ENCODE measurements at places on chromosomes 5 and 9. TPM values are rescaled to one million over a fixed set of nuclear protein-coding genes. Genes with fewer than 3 reads are reported as not detected.

GRCh38 chr9:16303506-16303905, 567.0 kb downstream of the BNC2 start:
- H3K4me1 ChIP-seq, result no peaks in the 10 kb centered on the region
- no peaks in the 10 kb centered on the region for H3K27me3 ChIP-seq
- H3K4me3 ChIP-seq, result no peak overlapping the region
- no peak for DNase-seq
- H3K27ac ChIP-seq, result no peak overlapping the region
- no peaks in the 10 kb centered on the region for H3K36me3 ChIP-seq

- peak; percentile 92 for DNase-seq
- no peaks in the 10 kb centered on the region for H3K27me3 ChIP-seq
- peak overlapping the region; percentile 67 for H3K4me3 ChIP-seq
- peak overlapping the region; percentile 95 for H3K27ac ChIP-seq
These were observed 27.0 kb upstream of the ERGIC1 start for GRCh38 chr5:172806897-172807672.

DNA sequence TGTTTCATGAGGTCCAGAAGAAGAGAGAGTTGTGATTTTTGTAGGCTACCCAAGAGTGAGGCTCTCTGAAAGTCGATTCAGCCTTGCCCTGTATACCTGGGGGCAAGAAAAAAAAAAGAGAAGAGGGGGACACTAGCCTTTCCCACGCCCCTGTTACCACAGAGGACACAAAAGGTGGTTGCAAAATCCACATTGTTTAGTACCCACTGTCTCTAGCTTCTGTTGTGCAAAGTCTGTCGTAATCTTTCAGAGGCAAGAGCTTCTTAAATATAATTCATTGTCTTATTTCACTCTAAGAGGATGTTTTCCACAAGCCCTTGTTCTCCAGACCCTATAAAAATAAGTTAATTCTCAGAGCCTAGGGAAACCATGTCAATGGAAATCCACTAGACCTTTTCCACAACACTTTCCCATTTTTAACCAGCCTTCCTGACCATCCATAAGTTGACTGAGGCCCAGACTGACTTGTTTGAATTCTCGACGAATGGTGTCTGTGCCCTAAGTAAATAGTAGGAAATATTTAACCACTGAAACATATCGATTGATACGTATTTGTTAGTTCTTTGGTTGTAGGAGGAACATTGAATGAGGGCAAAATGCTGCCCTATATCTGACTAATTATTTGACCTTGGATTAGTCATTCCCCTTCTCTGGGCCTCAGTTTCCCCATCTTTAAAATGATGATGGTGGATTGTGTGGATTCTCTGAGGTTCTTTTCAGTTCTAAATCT, 182.7 kb downstream of the PAPPA start:
- no peaks in the 10 kb centered on the region for H3K4me1 ChIP-seq
- H3K36me3 ChIP-seq, result no peaks in the 10 kb centered on the region
- no peak overlapping the region for H3K4me3 ChIP-seq
- peaks cover 4% of the 10 kb centered on the region for H3K27me3 ChIP-seq
- no peak overlapping the region for H3K27ac ChIP-seq
- DNase-seq, result no peak

GRCh38 chr9:2697492-2697891, 19.8 kb upstream of the KCNV2 start:
- no peaks in the 10 kb centered on the region for H3K4me1 ChIP-seq
- no peaks in the 10 kb centered on the region for H3K36me3 ChIP-seq
- H3K4me3 ChIP-seq, result no peak overlapping the region
- DNase-seq, result no peak
- no peak overlapping the region for H3K27ac ChIP-seq

GRCh38 chr5:172144291-172144815, 43.7 kb downstream of the STK10 start:
- H3K27me3 ChIP-seq, result no peaks in the 10 kb centered on the region
- peaks cover 57% of the 10 kb centered on the region for H3K36me3 ChIP-seq
- no peak for DNase-seq
- H3K4me3 ChIP-seq, result no peak overlapping the region
- no peak overlapping the region for H3K27ac ChIP-seq
- peaks cover 68% of the 10 kb centered on the region for H3K4me1 ChIP-seq

DBH gene
- not detected for total RNA-seq

- no peak overlapping the region for H3K4me3 ChIP-seq
- no peak overlapping the region for H3K27ac ChIP-seq
- H3K4me1 ChIP-seq, result no peaks in the 10 kb centered on the region
- H3K36me3 ChIP-seq, result no peaks in the 10 kb centered on the region
- no peaks in the 10 kb centered on the region for H3K27me3 ChIP-seq
These were observed 29.5 kb downstream of the KCNN2 start for GRCh38 chr5:114391321-114391720.

GRCh38 chr5:58925627-58926540, 343.0 kb downstream of the RAB3C start:
- no peaks in the 10 kb centered on the region for H3K36me3 ChIP-seq
- H3K4me3 ChIP-seq, result no peak overlapping the region
- no peak overlapping the region for H3K27ac ChIP-seq
- DNase-seq, result no peak
- no peaks in the 10 kb centered on the region for H3K27me3 ChIP-seq

GRCh38 chr5:169893571-169893970, 86.7 kb downstream of the INSYN2B start:
- no peak for DNase-seq
- no peak overlapping the region for H3K4me3 ChIP-seq
- H3K27ac ChIP-seq, result no peak overlapping the region
- peaks cover 31% of the 10 kb centered on the region for H3K36me3 ChIP-seq
- H3K4me1 ChIP-seq, result no peaks in the 10 kb centered on the region

DNA sequence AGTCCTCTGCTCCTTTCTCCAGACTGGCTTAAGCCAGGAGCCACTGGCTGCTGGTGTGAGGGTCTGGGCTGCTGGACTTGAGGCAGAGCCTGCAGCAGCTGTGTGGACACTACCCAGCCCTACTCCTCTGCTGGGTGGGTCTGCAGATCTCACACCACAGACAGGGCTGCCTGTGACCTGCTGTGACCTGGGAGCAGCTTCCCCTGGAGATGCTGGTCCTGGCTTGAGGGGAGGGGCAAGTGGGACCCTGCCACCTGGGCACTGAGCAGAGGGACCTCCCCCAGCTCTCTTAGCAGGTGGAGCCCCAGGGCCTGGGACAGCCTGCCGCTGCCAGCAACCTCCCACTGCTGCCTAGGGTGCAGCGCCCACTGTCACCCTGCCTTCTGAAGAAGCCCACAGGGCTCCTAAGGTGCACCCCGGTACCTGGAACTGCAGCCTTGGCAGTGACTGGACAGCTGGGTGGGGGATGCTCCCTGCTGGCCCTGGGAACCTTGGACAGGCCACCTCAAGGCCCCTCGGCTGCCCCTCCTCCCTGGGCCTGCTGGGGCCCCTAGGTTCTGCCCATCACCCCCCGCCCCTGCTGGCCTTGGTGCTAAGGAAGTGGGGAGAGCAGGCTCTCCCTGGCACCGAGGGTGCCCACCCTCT, 9.1 kb downstream of the CACFD1 start:
- H3K4me1 ChIP-seq, result peaks cover under 1% of the 10 kb centered on the region
- H3K36me3 ChIP-seq, result no peaks in the 10 kb centered on the region
- H3K27ac ChIP-seq, result no peak overlapping the region
- DNase-seq, result no peak

SLC36A2 gene
- not detected for total RNA-seq

DNA sequence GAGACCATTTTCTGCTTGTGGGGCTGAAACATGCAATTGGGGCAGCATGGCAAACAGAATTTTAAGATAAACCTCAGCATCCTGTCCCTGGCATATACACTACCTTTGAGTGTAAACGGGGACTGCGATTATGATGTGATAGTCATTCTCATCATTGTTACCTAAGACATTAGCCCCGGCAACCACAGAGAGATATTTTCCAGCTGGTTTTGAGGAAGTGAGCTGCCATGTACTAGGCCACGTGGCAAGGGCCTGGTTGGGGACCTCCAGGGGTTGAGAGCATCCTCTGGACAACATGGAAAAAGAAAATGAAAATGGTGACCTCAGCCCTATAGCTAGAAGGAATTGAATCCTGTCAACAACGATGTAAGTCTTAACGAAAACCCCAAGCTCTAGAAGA, 623.6 kb upstream of the CDH18 start:
- DNase-seq, result no peak
- H3K4me1 ChIP-seq, result no peaks in the 10 kb centered on the region
- no peaks in the 10 kb centered on the region for H3K36me3 ChIP-seq
- H3K4me3 ChIP-seq, result no peak overlapping the region
- no peak overlapping the region for H3K27ac ChIP-seq

- DNase-seq, result no peak
- H3K27ac ChIP-seq, result no peak overlapping the region
- no peak overlapping the region for H3K4me3 ChIP-seq
- H3K36me3 ChIP-seq, result no peaks in the 10 kb centered on the region
These were observed 36.2 kb downstream of the NEK6 start for GRCh38 chr9:124293718-124294506.

DNA sequence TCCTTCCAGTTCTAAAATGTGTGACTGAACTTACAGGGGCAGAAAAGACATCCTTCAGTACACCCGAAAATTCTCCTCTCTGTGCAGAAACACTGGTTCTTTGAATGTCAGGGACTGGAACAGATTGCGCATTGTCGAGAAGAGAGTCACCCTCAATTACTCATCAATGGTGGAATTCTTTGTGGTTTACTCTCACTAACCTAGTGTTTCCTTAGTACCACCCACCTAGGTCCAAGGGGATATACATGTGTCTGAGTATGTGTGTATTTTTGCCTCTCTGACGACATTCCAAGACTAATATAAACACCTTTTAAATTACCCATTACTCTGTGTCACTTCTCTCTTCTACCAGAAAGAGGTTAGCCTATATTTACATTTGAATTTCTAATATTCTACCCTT, 660.8 kb downstream of the TLE1 start:
- no peak overlapping the region for H3K4me3 ChIP-seq
- DNase-seq, result no peak
- no peaks in the 10 kb centered on the region for H3K36me3 ChIP-seq
- H3K27me3 ChIP-seq, result no peaks in the 10 kb centered on the region

ENTPD2 gene
- not detected for total RNA-seq

DNA sequence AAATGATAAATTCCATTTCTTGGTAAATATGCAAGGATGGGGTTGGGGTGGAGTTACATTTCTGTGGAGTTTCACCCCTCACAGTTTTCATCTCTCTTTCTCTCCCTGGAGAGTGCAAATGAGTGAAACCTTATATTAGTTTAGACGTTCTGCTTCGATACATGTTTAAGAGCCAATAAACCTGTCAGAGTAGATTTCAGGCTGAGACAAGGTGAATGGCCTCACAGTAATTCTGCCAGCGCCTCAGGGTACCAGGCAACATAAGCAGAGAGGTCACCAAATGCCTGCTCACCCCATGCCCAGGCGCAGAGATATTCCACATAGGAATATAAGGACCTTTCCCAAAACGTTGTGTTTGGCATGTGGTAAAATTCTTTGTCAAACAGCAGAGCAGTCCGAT, 154.9 kb upstream of the VLDLR start:
- DNase-seq, result no peak
- no peaks in the 10 kb centered on the region for H3K36me3 ChIP-seq
- H3K27me3 ChIP-seq, result peaks cover 6% of the 10 kb centered on the region

DNA sequence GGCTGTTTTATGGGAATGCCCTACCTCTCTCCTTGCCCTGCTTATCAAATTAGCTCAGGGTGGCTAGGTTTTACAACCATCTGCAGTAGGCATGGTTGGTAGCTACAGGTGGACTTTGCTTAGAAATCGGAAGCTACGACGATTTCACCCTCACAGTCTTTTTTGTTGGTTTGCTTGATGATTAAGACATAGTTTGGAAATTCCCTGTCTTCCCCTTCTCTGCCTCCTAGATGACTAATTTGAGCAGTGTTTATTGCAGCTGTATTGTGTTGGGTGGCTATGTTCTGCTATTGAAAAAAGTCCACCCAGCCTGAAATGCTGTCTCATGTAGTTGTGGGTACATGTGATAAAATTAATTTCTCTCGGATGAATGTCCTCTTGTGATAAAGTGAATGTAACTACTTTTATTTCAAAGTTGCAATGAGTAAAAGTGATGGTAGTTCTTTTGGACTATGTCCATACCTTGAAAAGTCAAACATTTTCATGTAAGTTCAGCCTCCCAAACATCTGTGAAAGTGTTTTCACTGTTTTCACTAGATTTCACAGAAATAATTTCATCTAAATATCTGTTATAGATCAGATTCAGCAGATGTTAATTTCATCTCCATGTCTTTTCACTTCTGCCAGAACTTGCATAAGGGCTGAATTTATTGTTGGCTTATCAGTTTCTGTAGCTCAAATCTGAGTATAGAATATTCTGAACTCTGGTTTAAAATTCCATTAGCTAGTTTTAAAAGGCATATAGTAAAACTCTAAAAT, 37.3 kb upstream of the FYB1 start:
- no peaks in the 10 kb centered on the region for H3K36me3 ChIP-seq
- peaks cover 6% of the 10 kb centered on the region for H3K4me1 ChIP-seq
- H3K4me3 ChIP-seq, result no peak overlapping the region
- no peak for DNase-seq
- no peaks in the 10 kb centered on the region for H3K27me3 ChIP-seq
- H3K27ac ChIP-seq, result no peak overlapping the region

DNA sequence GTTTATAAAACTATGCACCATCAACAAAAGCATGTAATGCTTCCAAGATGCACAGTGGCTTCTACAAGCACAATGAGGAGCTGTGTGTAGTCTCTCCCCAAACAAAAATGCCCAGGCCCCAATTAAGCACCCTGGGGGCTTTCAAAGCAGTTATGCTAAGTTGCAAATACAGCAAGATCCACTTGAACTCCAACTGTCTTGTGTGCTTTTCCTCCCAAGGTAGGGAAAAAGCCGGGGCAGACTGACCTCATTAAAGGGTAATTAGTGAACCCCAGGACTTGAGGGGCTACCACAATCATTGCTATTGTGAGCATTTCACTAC, 13.1 kb downstream of the ZNF608 start:
- no peak for DNase-seq
- H3K27me3 ChIP-seq, result peaks cover 29% of the 10 kb centered on the region
- H3K4me3 ChIP-seq, result no peak overlapping the region
- no peak overlapping the region for H3K27ac ChIP-seq
- H3K36me3 ChIP-seq, result no peaks in the 10 kb centered on the region

Measured in activated CD4-positive, alpha-beta T cell treated with anti-CD3 and anti-CD28 coated beads, Interleukin-2, amount 10 ng/mL, durations not matched to agents 7 days and 5 days (primary cell).